ENCODE measurements at places on chromosomes 4 and X.

DNA sequence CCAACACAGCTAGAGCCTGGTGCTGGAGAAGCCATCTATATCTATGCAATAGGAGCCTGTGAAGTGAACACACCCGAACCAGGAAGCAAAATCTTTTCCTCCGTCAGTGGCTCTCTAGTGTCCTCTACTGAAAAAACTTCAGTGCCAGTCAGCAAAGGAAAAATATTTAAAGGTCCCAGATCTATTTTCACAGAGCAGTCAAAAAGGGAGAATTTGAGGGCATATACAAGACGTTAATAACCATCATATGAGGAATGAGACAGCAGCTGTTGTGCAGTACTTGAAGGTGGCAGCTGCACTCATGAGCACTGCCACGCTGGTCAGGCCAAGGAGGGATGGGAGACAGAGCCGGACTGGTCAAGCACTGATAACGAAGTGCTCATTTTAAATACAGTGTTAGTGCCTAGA lies 14.4 kb downstream of the MCUB start:
- DNase-seq = no peak

- DNase-seq = no peak
Observed at GRCh38 chr4:106775636-106776035, 260.5 kb downstream of the DKK2 start.

DNA sequence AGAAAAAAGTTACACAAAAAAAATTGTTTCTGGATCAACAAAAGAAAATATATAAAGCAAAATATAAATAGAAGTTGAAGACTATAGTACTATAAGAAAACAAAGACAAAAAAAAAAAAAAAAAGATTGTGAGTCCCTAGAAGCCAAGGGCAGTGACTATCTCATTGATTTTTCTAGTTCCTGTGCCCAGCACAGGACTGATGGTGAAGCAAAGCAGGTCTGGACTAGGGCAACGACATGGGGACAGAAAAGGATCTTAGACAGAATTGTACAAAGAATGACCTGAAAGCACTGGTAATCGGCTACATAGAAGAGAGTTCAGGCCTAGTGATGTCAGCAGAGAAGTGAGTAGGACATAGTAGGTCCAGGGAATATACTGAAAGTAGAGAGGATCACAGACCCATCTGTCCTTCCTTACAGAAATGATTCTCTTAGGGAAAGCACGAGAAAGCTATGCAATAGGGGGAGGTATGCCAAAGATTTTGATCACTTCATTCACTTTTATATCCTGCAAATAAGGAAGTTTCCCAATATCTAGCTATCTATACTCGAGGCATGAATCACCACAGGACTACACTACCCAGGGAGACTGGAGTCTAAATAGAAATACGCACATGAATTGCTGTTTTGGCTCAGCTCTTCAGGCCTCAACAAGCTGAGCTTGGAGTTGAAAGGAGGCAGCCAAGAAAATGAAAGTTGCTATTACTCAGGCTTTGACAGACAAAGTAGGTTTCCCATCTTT lies 230.9 kb upstream of the GPC4 start:
- DNase-seq = no peak

DNA sequence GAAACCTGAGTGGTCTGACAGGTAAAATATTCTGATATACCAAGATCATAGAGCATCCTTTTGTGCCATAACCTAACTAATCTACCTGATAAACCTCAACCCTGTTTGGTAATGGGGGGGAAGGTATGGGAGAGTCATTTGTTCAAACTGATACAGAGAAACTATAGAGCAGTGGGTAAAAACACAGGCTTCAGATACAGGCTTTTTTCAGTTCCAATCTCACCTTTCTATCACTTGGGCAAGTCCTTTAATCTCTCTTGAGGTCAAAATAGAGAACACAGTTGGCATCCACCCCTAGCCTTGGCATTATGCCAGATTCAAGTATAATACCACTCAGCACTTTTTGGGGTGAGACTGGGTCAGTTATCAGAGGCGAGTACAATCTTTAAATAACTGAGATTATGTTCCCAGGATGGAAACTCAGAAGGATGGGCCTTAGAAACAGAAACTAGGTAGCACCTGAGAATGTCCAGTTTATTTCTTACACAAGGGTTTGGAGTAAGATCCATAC lies 880 bp upstream of the ETDC start:
- DNase-seq = no peak

GRCh38 chr4:72489267-72489666 lies 79.8 kb downstream of the ADAMTS3 start:
- DNase-seq = no peak

DNA sequence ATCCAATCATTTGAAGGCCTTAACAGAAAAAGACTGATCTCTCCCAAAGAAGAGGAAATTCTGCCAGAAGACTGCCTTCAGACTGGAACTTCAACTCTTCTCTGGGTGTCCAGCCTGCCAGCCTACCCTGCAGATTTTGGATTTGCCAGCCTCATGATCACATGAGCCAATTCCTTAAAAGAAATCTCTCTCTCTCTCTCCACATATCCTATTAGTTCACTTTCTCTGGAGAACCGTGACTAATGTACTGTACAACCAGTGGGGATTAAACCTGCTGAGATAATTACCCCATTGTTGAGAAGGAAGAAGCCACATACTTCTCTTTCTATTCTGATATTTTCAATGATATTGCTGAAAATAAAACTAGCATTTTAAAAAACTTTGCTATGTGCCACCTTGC lies 711.3 kb upstream of the AMOT start:
- DNase-seq = no peak

DNA sequence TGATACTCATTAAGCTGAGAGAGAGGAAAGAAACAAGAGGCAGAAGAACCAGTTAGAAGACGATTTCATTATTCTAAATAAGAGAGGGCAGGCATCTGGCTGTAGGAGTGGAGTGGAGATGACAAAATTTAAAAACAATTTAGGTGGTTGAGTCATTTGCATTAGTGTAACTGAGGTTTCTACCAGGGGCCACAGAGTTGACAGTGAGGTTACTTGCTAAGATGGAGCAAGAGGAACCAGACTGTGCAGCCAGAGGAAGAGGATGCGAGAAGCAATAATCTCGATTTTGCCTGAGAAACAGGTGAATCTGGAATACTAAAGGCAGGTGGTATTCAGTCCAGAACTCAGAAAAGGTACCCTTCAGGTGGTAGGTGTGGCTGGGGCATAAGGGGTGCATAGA lies 491.9 kb downstream of the MID1IP1 start:
- no peak for DNase-seq

- DNase-seq = no peak
Observed at GRCh38 chr4:73853246-73853704, at the start of gene PF4V1. PF4V1 (plus strand) TSS chr4:73853296; CDS start chr4:73853363, 67 bp downstream.

GRCh38 chr4:86831262-86832130 lies 17.7 kb downstream of the SLC10A6 start:
- no peak for DNase-seq

DNA sequence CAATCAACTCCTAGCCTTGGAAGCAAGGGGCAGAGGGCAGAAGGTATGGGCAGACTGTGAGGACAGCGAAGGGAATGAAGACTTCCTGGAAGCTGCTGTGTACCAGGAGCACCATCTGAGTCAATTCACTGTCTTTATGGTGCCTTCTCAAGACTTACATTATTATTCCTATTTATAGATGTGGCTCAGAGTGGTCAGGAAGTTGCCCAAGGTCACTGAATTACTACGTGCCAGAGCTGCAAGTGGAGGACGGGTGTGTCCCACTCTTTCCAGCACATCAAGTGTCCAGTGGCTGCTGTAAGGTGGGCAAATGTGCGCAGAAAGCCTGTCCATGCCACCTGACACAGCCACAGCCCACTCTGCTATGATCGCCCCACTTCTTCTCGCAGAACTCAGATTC lies 32.0 kb downstream of the SMPX start:
- DNase-seq = no peak

- no peak for DNase-seq
Observed at GRCh38 chrX:69022430-69022829, 142.8 kb downstream of the PJA1 start.

DNA sequence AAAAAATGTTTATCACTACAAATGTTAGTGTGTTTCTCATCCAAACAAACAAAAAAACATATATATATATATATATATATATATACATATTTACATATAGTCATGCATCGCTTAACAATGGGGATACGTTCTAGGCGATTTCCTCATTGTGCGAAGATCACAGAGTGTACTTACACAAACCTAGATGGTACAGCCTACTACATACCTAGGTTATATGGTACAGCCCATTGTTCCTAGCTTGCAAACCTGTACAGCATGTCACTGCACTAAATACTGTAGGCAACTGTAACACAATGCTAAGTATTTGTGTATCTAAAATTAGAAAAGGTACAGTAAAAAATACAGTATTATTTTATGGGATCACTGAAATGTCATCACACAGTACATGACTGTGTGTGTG lies 16.4 kb upstream of the TMSB4X start:
- DNase-seq = no peak

DNA sequence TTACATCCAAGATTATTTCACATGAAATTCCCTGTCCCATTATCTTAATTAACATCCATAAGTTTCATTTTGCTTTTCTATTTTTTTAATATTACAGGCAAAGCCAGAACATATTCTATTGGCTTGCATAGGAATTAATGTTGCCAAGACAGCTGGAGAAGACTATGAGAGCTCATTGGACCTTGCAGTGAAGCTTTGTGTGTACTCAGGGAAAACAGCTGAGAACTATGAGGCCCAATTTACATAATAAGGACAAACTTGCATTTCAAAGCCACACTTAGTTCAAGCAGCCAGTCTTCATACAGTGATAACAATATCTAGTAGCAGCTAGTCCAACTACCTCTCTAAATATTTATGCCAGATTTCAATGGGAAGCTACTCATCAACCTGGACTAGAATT lies 134.4 kb downstream of the DDX53 start:
- no peak for DNase-seq

DNA sequence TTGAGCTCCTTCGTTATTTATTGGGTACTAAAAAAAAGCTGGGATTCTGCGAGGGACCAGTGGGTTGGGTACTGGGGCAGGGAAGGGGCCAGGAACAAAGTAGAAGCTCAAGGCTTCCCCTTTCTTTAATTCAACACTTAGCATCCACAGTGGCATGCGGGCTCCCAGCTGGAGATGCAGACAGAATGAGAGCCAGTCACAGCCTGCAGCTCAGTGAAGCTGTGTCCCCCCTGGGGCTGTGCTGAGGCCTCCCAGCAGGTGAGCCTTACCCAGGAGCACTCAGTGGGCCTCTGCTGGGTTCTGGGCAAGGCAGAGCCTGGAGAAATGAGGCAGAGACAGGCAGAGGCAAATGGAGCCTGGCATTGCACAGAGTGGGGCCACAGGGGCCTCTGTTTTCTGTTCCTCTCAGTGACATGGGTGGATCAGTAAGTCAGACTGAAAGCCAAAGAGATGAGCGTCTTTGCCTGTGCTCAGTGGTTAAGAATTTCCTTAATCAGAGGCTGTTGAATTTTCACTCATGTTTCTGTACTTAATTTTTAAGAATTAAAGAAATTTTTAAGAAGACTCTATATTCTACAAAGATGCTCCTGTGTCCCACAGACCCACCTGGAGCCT lies 181.4 kb upstream of the RBPJ start:
- DNase-seq = no peak

- DNase-seq = no peak
Observed at GRCh38 chr4:41939016-41939626, 3.9 kb downstream of the TMEM33 start.

DNA sequence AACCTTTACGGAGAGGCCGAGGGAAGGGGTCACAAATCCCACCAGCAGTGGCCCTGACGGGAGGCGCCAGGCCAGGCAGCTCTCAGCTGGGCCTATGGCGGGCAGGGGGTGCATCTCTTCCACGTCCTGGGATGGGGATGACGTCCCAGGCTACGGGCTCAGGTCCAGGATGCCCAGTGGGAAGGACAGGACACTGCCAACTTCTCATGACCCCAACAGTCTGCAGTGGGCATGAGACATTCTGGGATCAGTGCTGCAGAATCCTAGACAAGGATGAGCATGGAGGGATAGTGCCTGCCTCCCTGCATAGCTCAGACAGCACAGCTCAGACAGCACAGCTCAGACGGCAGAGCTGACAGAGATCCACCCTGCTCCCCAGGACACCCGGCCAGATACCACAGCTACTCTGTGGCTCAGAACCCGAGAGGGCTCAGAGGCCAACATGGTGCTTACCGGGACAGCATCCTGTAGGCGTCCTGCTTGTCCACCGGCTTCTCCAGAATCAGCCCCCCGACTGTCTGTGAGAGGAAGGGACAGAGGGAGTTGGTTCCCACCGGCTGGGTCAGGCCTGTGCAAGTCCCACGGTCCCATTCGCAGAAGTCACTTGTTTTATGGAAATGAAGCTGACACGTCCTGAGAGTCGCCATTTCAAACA lies 17.3 kb downstream of the ASMTL start:
- no peak for DNase-seq

DNA sequence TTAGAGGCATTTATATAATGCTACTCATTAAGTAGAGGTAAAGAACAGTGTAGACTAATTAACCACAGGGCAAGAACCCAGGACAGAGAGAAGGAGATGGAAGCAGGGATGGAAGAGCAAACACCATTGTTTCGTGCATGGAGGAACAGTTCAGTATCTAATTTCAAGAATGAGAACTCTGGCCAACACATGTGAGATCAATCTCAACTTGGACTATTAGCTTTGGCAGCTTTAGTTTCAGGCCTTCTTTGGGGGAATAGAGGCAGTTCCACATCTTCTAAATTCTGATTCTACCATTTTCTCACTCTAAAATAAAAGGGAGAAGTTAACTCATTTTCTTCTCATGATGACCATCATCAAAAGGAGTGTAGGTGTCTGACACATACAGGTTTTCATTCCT lies 207.0 kb downstream of the LDB2 start:
- DNase-seq = no peak

DNA sequence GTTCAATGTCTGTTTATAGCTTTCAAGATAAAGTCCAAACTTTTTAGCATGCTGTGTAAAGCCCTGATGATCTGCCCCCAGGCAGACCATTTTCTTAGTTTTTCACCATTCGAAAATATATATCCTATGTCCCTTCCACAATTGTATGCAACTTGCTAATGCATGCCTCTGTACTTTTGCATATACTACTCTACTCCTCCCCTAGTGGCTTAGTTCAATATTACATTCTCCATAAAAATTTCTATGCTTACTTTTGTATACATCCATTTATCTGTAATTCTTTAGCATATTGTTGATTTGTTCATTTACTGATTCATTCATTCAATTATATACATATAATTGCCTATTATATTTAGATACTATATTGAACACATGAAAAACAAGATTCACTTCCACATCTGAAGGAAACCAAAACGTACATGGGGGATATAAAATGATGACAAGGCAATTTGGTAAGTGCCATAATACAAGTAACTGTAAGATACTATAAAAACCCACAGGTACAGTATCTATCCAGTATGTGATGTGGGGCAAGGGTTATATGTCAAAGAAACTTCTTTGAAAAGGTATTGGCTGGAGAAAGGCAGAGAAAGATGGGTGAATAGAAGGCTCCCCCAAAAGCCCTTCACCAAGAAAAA lies 902.5 kb downstream of the FAM133A start:
- DNase-seq = no peak

GRCh38 chrX:9942086-9942485 lies 25.1 kb upstream of the CLDN34 start:
- DNase-seq = no peak

DNA sequence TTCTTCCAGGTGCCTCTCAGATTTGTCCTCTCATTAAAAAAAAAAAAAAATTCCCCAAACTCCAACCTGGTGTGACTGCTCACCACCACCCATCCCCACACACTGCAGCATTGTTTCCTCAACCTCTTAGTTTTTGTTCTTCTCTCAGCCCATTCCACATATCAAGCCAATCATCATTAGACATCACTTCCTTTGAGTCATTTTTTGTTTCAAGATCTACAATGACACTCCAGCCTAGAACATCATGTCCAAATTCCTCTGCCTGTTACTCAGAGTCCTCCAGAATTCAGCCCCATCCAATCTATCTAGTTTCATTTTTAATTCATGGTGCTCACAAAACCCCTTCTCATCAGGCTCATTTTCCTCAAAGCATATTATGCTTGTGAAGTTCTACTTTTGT lies 262.5 kb upstream of the TEX13A start:
- no peak for DNase-seq
